ENCODE measurements at places on chromosomes 3 and 15.

DNA sequence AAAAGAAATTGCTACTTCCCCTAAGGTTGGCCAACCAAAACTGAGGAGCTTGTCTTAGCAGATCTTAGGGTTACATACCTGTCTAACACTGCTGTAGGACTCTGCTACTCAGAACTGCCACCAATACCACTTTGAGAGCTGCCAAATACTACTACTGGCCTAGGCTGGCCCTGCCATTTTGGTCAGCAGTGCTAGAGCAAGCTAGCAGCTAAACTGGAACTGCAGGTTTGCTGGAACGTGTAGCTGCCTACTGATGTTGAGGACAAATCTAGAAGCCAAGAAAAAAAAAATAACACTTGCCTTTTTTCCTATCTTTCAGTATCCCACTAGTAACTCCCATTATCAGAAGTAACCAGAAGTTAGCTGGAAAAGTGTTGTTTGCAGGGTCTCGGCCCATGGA is 387.4 kb downstream of the RBMS3 start:
- DNase-seq: no peak

- DNase-seq: no peak
These were observed 58.4 kb downstream of the RPL39L start for GRCh38 chr3:187080799-187081450.

DNA sequence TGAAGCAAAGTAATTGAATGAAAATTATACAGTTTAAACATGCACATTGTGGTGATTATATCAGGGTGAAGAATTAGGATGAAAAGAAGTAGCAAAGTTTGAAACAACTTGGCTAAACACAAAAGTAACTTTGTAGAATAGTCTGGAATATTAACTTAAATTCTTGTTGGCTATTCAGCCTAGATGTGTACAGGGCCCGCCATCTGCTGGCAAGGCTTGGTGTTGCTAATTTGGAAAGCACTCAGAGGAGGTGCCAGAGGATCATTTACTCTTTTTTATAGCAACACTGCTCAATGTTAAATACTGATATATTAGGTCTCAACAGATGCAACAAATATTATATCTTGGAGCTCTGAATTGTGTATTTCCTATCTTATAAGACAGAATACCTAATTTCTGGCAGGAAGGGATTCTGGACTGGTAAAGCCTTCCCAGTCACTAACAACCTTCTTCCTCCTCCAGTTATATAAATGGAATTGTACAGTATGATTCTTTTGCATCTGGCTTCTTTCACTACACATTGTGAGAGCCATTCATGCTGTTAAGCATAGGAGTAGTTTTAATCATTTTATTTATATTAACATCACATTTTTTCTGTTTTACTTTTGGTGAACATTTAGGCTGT is 36.1 kb downstream of the TTC23 start:
- peak; percentile 44 for DNase-seq

DNA sequence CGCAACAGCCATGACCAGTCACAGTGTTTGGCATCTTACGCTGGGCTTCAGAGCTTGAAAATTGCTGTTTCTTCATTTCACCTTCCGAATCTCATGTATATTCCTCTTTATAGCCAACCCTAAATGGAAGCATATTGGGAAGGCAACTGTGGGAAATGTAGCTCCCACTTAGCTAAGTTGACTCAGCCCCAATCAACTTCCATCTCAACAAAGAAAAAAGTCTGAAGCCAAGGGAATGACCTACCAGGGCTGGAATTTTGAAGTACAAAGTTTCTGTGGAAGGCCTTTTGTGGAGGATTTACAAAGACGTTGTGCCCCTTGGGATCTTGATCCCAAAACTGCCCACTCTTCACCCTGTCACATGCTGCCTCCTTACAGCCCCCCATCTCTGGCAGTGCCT is 85.2 kb upstream of the OXTR start:
- DNase-seq: no peak

GRCh38 chr15:66004618-66005262 is 135.4 kb downstream of the RAB11A start:
- DNase-seq: peak; percentile 84

DNA sequence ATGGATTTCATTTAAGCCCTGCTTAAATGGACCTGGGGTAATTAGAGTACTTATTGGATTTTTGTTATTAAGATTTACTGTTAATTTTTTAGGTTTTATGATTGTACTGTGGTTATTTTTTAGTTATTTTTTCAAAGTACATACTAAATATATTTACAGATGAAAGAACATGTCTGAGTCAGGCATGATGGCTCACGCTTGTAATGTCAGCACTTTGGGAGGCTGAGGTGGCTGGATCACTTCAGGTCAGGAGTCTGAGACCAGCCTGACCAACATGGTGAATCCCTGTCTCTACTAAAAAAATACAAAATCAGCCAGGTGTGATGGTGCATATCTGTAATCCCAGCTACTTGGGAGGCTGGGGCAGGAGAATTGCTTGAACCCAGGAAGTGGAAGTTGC is 16.2 kb upstream of the RPL24 start:
- no peak for DNase-seq

DNA sequence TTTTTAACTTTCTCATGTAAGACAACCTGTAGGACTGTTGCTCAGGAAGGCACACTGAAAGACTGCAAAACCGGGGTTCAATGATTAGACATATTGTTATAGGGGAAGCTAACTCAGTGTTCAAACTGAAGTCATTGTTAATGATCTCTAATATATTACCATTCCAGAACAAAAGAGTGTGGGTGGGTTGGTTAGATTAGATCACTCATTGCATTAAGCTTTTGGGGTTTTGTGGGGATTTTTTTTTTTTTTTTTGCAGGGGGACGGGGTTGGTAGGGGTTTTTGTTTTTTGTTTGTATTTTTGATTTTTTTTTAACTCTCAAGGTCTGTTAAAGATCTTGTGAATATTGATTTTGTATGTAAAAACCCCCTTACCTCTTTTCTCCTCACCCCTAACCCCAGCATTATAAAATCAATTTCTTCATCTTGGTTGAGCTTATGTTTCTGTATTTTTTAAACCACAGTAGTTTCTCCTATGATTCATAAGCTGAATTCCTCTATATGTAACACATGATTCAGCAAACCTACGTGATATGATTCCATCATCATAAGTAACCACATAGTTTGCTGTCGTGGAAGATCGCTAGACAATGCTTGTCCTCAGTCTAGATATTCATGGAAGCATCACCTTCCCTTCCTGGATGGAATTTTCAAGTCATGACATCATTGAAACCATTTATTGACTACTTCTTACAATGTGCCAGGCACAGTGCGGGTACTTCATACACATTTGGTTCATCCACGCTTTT is 544.1 kb upstream of the MDFIC2 start:
- no peak for DNase-seq

DNA sequence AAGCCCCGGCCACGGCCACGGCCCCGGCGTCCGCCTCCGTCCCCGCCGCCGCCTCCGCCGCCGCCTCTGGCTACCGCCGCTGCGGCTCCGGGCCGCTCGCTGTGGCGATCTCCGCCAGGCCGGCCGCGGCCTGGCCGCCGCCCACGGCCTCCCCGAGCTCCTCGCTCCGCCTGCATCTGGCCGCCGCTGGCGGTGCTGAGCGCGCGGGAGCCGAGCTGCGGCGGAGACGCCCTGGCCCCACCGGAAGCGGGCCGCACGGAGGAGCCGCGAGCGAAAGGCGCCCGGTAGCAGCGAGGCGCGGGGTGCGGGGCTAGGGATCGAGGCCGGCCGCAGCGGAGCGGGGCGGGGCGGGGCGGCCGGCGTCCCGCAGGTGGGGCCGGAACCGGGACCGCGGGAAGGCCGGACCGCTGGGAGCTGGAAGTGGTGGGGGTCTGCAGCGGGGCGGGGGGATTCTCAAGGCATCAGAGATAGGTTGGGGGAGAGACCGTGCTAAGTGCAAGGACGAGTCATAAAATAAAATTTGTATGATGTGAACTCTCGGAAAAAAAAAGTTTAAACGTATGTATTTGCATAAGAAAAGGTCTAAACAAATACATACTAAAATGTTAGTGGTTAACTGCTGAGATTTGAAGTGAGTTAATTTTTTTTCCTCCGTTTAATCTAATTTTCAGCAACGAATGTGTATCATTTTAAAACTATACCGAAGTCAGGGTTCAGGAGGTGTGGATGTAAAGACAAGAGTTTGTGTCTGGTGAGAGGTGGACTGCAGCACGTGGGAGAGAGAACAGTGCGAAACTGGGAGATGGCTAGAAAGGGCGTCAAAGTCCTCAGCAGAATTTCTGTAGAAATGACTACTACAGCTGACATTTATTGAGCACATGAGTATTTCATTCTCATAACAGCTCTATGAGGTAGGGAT is at the start of gene AVEN:
Gene AVEN (minus strand): TSS at position 334 of the 919 bp plus-strand sequence. CDS start 158 bp downstream, at position 176.
- DNase-seq: peak; percentile 28

GRCh38 chr3:67654844-67655177 is 399 bp upstream of the SUCLG2 start:
- no peak for DNase-seq

- DNase-seq: no peak
These were observed 44.0 kb downstream of the ZBTB38 start for GRCh38 chr3:141412087-141412935.

- no peak for DNase-seq
These were observed 13.2 kb downstream of the IQCB1 start for GRCh38 chr3:121821421-121822199.

GRCh38 chr15:66754789-66755188 is 52.8 kb downstream of the SMAD6 start:
- DNase-seq: no peak

GRCh38 chr3:187912007-187912406 is 166.7 kb upstream of the BCL6 start:
- DNase-seq: no peak

DNA sequence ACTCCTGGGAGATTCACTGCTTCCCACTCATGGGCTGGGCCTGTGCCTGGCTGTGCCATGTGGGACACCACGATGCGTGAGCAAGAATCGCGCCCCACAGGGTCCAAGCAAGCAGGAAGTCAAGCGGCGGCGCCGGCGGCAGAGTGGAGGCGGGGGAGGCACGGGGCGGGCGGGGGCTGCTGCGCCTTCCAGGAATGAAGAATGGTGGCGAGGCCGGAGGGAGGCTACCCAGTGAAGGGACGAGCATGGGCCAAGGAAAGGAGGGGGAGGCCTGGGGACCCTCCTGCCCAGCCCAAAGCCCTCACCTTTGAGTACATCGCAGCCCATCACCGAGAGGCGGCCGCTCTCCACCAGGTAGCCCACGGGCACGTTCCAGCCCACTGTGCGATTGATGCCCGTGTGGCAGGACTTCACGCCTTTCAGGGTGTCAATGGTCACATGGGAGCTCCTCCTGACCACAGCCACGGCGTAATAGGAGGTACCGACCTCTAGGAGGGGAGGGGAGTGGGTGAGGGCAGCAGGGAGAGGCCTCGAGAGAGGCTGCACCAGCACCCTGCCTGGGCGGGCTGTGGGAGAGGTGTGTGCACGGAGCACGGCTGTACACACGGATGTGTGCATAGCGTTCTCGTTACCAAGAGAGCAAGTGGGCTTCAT is 5.5 kb downstream of the MELTF start:
- peak; percentile 15 for DNase-seq

DNA sequence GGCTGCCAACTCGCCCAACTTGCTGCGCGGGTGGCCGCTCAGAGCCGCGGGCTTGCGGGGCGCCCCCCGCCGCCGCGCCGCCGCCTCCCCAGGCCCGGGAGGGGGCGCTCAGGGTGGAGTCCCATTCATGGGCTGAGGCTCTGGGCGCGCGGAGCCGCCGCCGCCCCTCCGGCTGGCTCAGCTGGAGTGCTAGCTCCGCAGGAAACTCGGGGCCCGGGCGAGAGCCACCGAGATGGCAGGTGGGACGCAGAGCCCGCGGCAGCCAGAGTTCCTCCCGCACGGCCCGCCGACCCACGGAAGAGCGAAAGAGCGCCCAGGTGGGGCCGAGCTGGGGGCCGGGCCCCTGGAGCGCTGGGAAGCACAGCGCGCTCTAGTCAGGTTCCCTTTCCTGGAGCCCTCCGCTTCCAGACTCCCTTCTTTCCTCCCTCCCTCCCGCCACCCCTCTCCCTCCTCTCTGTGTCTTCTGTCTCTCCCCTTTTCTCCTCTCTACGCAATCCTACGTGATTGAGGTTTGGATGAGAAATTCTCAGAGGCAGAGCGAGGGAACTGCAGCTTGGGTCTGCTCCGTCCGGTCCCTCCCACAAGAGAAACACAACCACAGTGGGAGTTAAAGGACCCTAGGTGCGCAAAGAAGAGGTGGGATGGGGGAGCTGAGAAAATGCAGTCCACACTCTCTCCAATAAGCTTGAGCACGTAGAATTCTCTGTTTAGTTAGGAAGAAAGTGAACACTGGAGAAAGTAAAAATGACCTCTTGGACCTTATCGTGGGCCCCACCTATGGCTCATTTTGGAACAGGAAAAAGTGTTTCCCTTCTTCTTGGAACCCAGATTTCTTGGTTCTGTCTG is 317.3 kb downstream of the FGF12 start:
- peak; percentile 59 for DNase-seq

DNA sequence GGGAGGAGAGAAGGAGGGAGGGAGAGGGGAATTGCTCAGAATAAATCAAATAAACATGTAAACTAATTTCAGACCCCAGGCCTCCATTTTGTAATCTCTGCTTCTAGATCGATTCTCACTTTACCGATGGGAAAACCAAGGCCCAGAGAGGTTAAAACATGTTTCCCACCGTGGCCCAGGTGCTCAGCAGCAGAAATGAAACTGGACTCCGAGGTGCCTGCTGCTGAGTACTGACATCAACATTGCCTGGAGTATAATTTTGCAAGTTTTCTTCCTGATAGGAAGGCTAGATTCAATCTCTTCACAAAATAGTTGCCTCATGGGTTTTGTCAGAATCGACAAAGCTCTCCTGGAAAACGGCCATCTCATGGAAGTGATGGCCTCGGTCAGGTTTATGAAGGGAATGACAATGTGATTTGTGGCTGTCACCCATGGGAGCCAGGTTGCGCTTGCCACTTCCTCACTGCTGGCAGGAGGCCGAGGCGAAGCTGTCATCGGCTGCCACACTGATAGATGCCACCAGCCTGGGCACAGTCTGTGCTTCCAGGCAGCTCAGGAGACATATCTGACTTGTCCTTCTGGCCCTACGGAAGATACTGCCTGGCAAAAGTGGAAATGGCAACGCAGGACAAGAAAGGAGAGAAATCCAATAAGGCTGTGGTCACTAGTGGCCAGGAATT is 133.1 kb upstream of the LRRN1 start:
- DNase-seq: no peak

DNA sequence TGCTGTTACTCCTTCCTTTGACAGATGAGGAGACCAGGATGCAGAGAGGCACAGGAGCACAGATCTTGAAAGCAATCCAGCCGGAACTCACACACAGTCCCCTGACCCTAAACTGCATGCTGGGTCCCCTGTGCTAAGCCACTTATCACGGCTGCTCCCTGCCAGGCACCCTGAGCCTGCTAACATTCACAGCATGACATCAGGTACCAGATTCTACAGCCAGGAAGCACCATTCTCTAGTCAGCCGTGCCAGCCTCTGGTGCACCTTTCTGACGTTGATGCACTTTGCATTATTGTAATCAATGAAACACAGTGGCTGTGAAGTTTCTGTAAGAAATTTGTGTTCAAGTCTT is 247.3 kb downstream of the OCA2 start:
- no peak for DNase-seq
